ENCODE measurements at places on chromosomes 12 and 14.

DNA sequence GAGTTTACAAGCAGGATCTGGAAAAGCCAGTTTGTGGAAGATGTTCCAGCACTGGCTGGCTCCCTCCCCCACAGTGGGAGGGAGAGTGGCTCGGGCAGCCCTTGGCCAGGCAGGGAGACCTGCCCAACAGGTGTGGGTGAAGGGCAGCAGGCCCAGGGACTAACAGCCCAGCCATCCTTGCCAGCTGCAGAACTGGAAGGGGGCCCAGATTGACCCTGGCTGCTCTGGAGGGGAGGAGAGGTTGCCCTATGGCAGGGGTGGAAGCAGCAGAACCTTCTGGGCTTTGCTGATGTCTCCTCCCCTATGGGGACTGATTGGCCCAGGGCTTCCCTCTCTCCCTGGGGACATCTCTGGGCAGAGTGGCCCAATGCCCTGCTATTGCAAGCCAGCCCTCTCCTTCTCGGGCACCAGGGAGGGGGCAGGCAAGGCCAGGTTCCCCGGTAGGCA, 20.5 kb downstream of the IRF2BPL start:
- no peak for DNase-seq

GRCh38 chr12:120767071-120768024, 41.7 kb downstream of the ACADS start:
- DNase-seq = no peak

- DNase-seq = no peak
These were observed 34.9 kb downstream of the TRMT5 start for GRCh38 chr14:60945984-60946383.

DNA sequence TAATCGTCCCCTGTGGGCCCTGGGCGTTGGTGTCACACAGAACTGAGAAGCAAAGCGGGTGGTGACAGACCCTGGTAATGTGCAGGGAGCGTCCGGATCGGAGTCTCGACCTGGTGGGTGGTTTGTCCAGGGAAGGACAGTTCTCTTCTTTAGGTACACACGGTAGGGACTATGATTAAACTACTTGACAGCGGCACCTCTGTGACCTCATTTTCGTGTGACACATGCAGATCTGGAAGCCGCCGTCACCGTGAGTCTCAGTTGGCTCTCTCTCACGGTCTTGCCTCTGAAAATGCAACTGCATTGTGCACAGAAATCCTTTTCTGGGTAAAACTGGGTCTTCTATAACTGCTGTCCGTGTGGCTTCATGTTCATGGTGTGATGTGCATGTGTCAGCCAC, 32.1 kb downstream of the XRCC3 start:
- DNase-seq = no peak

DNA sequence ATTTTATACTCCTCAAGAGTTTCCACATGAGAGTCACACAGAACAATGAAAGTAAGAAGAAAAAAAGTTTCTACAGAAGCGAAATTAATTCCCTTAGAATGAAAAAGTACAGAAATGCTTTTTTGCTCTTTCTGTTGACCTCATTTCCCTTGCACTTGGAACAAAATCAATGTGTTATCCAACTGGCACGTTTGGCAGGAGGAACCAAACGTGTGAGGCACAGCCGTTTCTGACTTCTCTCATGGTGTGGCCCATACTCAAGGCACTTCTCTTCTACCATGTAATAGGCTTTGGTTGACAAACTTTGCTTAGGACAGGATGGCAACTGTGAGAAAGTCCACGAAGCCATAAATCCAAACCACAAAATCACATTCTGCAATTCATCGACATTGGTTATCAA, 297.0 kb downstream of the FUT8 start:
- no peak for DNase-seq
